A549 treated with Mapracorat at 1 μM for 4 hours (cell line): ENCODE measurements at places on chromosomes 5 and 9. TPM values are rescaled to one million over a fixed set of nuclear protein-coding genes. Genes with fewer than 3 reads are reported as not detected.

The MEIKIN gene
- not detected in 5 replicates for total RNA-seq

The BTNL8 gene
- total RNA-seq, result not detected in 5 replicates

The SMIM32 gene
- total RNA-seq, result not detected in 5 replicates

The NR5A1 gene
- total RNA-seq, result 0.06 to 0.23 TPM (median 0.15 TPM) in 3 of 5 replicates, not detected in the others

The DBH gene
- not detected in 5 replicates for total RNA-seq

The ALAD gene
- 13.2 to 16.3 TPM (median 15.3 TPM) in 5 replicates for total RNA-seq

The KCNT1 gene
- total RNA-seq, result 0.03 to 0.05 TPM in 2 of 5 replicates, not detected in the others

The GHR gene
- total RNA-seq, result 0.03 to 0.07 TPM (median 0.06 TPM) in 3 of 5 replicates, not detected in the others
